ENCODE measurements at places on chromosomes 2 and 18. TPM values are rescaled to one million over a fixed set of nuclear protein-coding genes. Genes with fewer than 3 reads are reported as not detected.

AFG3L2 gene
- 39.3 TPM for total RNA-seq

LIMS2 gene
- 3.1 TPM for total RNA-seq

SLC5A7 gene
- not detected for total RNA-seq

CFC1 gene
- not detected for total RNA-seq

AMER3 gene
- total RNA-seq = not detected

RUFY4 gene
- total RNA-seq = not detected

STK11IP gene
- 11.4 TPM for total RNA-seq

MATN3 gene
- total RNA-seq = 1.5 TPM

ABHD1 gene
- not detected for total RNA-seq

SPP2 gene
- total RNA-seq = not detected

All from smooth muscle cell of bladder (primary cell).